ENCODE measurements at places on chromosomes 2 and 18.

DNA sequence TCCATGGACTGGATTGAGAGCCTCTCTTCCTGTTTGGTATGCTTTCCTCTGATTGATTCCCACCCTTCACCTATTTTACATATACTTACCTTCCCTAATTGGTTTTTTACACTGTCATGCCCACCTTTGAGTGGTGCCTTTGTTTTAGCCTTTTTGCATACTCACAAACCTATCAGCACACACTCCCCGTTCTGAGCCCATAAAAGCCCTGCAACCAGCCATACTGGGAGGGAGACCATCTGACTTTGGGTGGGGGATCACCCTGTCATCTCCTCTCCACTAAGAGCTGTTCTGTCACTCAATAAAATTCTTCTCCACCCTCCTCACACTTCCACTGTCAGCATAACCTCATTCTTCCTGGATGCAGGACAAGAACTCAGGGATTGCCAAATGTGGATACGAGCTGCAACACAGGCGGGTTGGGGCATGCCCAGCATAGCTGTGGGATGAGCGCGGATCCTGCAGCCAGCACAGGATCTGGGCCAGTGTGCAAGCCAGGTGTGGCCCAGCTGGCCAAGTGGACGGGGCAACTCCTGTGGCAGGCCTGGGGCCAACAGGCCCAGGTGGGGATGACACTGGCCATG is 9.4 kb upstream of the MOB1A start:
- no peak for DNase-seq

GRCh38 chr2:164840458-164840929 is 1.1 kb downstream of the COBLL1 start:
- no peak for DNase-seq

- DNase-seq, result no peak
Observed at GRCh38 chr2:42813763-42814162, 21.4 kb upstream of the HAAO start.

DNA sequence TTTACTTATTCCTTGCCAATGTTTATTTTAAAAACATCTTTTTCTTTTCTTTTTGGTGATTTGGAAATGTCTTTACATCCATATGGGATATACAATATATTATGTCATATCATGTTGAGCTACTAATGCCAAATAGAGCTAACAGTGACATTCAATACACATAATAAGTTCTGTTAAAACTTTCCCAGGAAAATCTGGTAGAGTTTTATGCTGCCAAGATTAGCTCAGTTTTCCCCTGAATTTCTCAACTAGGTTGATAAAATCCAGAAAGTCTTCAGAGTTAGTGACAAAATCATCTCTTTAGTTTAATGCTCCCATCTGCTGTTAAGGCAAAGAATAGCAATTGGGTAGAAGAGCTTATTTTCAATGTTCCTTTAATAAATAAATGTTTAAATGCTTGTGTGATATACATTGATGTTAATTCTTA is 9.9 kb downstream of the COL3A1 start:
- no peak for DNase-seq

DNA sequence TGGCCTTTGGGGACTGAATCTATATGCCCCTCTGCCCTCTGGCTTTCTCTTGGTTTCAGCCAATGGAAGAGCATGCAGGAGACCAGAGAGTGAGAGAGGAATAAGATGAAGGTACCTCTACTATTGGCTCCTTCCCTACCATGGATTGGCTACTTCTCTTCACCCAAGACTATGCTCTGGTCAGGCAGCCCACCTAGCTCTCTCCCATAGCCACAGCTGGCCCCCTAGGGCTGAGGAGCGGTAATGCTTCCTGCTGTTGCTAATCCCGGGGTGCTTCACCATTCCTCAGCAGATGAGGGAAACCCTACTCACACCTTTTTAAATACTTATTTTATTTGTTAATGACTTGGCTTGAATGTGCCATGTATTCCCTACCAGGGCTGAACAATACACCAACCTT is 142.4 kb downstream of the MREG start:
- DNase-seq, result no peak

- no peak for DNase-seq
Observed at GRCh38 chr2:10126632-10127026, 4.1 kb downstream of the RRM2 start.

DNA sequence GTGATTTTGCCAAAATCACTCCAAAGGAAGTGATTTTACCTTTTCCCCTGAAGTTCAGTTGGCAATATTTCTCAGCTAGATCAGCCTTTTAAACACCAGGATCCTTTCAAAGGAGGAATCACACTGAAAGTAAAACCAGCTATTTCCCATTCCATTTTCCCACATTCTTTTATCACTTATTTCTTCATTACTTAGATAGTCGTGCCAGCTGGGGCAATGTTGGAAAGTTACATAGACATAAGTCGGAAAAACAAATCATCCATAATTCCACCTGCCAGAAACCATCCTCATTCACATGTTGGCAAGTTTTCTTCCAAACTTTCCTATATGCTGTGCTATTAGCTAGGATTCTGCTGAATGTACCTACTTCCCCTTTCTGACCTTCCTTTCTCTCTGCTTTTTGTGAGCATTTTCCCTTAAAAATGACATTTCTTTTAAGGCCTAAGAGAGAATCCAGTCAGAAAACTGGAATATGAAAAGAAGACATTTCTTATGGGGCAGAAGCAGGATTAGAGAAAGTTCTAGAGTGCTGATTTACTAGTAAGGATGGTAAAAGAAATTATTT is 170.0 kb upstream of the STK17B start:
- no peak for DNase-seq

GRCh38 chr2:39679805-39680204 is 14.1 kb downstream of the TMEM178A start:
- DNase-seq, result no peak

GRCh38 chr2:16629770-16630169 is 35.9 kb downstream of the CYRIA start:
- DNase-seq, result no peak

- DNase-seq, result no peak
Observed at GRCh38 chr2:68835621-68836020, 35.6 kb downstream of the BMP10 start.

GRCh38 chr2:121133551-121134319 is 151.3 kb downstream of the TFCP2L1 start:
- DNase-seq, result no peak

DNA sequence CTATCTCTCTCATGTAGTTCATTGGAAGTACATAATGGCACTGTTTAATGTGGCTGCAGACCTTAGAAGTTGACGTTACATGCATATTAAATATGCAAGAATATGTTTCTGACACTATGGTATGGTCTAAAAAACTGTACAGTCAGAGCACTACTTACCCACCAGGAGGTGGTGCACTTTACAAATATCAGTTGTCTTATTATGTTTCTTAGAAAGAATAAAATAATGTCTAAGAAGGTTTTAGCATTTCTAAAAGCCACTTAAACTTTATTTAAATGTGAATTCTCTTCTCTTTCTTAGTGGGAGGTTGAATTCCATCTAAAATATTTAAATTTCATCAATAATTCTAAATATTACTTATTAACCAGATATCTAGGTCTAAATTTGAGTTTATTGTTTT is 4.3 kb downstream of the TMEFF2 start:
- no peak for DNase-seq

DNA sequence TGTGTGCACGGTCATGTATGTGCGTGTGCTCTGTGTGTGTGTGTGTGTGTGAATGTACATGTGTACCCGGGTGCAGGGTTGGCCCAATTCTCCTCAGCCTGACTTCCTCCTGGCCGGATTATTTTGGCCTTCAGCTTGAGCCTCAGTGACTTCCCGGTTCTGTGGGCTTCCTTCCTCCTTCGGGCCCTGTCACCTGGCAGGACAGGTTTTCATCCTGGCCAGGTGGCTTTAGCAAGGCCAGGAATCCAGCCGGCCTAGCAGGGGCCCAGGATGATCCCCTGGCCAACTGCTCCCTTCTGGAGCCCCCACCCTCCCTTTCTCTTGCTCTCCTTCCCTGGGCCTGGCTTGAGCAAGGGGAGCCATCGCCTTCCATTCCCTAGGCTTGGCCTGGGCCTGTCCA is 140.5 kb downstream of the INHBB start:
- no peak for DNase-seq

GRCh38 chr18:76522122-76522503 is 27.1 kb upstream of the ZNF516 start:
- no peak for DNase-seq

- DNase-seq, result no peak
Observed at GRCh38 chr2:67760995-67761394, 301.8 kb downstream of the C1D start.

GRCh38 chr2:43082903-43083677 is 143.3 kb downstream of the ZFP36L2 start:
- DNase-seq, result no peak

GRCh38 chr18:22710673-22711191 is 222.4 kb upstream of the RBBP8 start:
- DNase-seq, result no peak

DNA sequence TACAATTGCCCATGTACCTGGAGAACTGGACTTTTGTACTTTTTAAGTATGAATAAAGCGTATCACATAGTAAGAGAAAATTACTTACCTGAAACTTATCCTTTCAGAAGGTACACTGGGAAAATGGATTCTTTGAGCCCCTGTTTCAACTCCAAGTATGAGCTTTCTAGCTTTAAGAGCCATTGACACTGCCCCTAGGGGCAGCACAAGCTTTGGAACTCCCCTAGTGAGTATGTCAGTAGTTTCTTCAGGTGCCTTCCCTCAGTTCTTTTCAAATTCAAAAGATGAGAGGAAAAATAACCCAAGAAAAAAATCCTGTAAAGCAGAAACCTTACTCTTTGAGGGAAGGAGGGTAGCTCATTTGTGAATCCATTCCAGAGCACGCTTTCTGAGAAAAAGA is 124.1 kb downstream of the MEMO1 start:
- DNase-seq, result no peak

GRCh38 chr2:216183462-216183861 is 74.3 kb downstream of the XRCC5 start:
- DNase-seq, result no peak

DNA sequence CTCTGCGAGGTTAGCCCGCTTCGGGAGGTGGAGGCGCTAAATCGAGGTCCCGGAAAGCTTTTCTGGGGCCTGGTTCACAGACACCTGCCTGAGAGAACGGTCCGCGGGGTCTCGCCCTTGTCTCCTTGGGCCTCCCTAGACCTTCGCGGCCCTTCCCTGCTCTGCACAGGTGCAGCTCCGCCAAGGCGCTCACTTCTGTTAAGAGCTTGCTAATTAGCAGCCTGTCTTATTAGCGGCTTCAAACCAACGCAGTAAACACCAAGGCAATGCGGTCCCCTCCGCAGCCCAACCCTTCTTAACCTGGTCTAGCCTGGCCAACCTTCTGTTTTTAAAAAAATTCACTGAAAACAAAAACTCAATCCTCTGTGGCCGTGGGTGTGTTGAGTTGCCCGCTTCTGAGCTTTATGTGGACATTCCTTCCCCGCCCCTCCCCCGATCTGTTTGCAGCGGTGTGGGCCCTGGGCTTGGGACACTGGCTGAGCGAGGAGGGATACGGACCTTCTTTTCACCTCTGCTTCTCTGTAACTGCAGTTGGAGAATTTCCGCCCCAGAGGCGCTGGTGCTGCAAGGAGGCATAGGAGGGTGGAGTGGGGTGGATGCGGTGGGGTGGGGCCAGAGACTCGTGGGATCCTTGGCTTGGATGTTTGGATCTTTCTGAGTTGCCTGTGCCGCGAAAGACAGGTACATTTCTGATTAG is 3.4 kb upstream of the HOXD4 start:
- DNase-seq, result no peak

DNA sequence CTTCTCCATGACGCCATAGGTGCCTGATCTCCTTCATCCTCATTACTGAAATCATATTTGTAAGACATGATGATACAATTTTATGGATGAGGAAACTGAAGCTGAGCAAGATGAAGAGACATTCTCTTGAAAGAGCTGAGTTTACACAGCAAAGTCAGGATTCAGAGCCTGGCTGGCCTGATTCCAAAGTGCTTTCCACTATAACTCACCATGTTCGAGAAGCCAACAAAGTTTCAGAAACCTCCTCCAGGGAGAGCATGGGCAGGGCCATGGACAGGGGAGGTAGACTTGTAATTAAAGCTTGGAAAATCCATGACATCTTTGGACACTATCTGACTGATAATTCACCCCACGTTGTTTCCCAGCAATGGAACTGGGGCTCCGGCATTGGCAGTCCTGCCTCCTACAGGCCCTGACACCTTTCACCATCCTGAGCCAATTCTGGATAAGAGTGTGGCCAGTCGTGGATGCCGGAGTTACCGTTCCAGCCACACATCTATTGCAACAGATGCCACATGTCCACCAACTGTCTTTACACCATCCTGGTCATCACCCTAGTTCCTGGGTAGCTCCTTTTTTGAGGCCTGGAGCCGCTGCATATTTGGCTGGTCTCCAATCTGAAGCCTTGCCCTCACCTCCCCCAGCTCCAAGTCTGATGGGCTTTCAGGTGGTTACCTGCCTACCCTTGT is 85.0 kb upstream of the PPP1CB start:
- DNase-seq, result no peak

DNA sequence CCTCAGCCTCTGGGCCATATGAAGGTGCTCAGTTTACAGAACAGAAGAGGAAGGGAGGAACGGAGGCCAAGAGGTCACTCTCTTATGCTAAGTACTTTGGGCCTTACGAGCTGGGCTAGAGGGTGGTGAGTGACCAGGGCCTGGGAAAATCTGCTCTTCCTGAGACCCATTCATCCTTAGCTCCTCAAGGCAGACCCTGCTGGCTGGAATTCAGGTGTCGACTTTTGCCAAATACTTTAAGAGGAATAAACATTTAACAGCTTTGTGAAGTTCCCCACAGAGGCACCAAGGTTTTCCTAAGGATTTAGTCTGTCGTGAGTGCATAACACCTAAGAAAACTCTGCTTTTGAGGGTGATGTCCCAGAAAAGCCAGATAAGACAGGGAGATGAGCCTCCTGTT is 129.7 kb upstream of the SIX2 start:
- DNase-seq, result no peak

DNA sequence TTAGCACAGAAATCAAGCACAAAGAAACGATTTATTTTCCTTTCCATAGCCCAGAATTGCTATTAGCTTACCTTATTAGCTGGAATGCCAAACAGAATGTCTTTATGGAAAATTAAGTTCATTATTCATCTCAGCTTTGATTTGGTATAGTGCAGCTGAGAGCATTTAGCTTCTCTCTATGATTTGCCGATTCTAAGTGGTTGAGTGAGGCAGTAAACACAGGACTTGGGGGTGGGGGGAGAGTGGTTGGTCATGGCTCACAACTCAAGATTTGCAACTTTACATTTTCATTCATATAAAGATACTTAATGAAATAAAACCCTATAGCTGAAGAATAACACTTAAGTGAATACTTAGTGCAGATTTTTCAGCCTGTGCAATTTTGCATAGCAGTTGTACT is 395.2 kb downstream of the TGIF1 start:
- DNase-seq, result no peak

- no peak for DNase-seq
Observed at GRCh38 chr2:131064589-131065512, 28.4 kb downstream of the FAM168B start.

GRCh38 chr2:121297217-121297830 is 12.3 kb upstream of the TFCP2L1 start:
- no peak for DNase-seq

- DNase-seq, result no peak
Observed at GRCh38 chr2:235171550-235172031, 219.8 kb downstream of the SH3BP4 start.
